ENCODE measurements at places on chromosomes 2 and 18. TPM values are rescaled to one million over a fixed set of nuclear protein-coding genes. Genes with fewer than 3 reads are reported as not detected.
A peak's percentile ranks its signal among the peaks of the same experiment; 100 is the strongest.

The C1QL2 gene
- not detected for total RNA-seq

The ZBTB14 gene
- 14.1 TPM for total RNA-seq

DNA sequence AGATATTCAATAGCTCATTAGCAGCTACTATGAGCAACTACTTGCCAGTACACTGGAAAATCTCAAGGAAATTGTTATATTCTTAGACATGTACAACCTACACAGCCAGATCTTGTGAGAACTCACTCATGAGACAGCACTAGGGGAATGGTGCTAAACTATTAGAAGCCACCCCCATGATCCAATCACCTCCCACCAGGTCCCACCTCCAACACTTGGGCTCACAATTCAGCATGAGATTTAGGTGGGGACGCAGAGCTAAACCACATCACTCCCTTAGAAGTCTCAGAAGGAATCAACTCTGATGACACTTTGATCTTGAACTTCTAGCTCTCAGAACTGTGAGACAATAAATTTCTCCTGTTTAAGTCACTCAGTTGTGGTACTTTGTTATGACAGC lies 418.3 kb upstream of the SPHKAP start:
- DNase-seq: no peak

GRCh38 chr2:105573490-105573889 lies 171.2 kb upstream of the NCK2 start:
- DNase-seq: no peak

GRCh38 chr2:1665761-1666505 lies 78.4 kb downstream of the PXDN start:
- DNase-seq: no peak

- DNase-seq: no peak
Measured at GRCh38 chr2:201377218-201377617, 20.1 kb upstream of the FLACC1 start.

GRCh38 chr2:85666016-85666415 lies 2.0 kb downstream of the SFTPB start:
- no peak for DNase-seq

- no peak for DNase-seq
Measured at GRCh38 chr18:48993586-48993985, 42.8 kb upstream of the SMAD7 start.

DNA sequence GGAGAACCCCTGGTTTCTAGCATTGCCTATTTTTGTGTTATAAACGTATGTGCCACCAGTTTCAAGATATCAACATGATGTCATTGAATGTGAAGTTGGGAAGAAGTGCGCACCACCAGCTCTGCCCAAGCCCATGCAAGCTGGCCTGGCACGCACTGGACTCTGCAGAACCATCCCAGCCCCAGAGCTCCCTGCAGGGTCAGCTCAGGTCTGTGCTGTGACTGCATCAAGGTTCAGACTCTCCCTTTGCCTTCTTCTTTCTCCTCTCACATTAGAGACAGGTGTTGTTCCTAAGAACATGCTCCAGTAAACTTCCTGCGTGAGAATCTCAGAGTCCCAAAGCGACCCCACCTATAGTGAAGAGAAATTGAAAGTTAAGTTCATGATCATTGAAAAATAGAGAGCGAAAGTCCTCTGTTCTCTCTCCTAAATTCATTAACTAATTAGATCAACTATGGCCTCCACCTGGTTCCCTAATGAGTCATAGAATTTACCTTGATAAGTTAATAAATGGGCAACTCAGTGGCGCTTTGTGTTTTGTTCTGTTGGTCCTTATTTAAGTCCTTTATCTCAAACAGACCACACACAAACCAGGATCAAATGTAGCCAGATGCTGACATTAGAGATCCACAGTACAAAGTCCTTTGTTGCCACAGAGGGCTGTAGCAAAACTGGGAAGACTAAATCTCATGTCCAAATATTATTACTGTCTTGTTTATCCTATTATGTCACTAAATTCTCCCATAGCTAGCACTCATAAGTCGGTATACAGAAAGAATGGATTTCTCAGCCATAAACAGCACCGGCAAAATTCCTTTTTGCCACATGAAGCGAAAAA lies 432.3 kb downstream of the STK39 start:
- peak; percentile 19 for DNase-seq

DNA sequence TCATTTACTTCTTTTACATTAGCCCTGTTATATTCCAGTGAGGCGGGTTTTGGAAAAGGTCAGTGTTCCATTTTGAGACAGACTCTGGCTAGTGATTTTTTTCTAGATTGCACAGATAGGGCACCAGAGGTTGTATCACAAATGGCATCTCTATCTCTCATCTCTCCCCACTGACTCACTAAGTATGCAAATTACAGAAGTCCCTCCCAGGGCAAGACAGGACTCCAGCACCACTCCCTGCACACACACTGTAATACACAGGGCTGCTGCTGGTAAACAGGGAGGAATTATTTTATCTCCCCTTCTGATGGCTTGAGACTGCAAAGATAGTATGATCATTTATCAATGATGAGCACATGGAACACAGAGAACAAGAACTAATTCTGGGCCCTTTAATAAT lies 46.2 kb downstream of the AKAIN1 start:
- no peak for DNase-seq

- DNase-seq: no peak
Measured at GRCh38 chr2:136347981-136348380, 230.0 kb upstream of the CXCR4 start.

Measured in mucosa of gallbladder (tissue), 1 donor.